ENCODE measurements at places on chromosomes 4 and X.
A peak's percentile ranks its signal among the peaks of the same experiment; 100 is the strongest.

GRCh38 chrX:110359273-110359672 is 625 bp downstream of the RTL9 start:
- no peak for DNase-seq

GRCh38 chr4:104486716-104487504 is 7.8 kb downstream of the CXXC4 start:
- no peak for DNase-seq

- no peak for DNase-seq
These were observed 78.1 kb downstream of the BMP15 start for GRCh38 chrX:50988649-50989048.

DNA sequence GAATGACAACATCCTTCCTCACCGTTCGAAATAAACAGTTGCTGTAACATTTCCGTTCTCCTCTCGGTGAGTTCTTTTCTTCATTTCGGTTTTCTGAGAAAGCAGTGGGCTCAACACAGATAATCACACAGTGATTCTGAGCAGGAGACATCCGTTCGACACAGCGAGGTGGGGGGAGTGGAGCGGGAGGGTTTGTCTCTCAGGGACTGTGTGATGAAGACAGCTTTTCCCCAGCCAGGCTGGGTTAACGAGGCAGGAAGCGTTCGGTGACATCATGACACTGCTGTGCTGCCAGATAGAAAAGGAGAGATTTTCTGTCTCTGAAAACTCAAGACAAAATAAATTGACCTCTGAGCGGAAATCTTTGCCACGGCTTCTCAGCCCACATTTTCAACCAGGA is 119.3 kb downstream of the CRLF2 start:
- DNase-seq: no peak

GRCh38 chr4:177023951-177024350 is 231.2 kb upstream of the VEGFC start:
- no peak for DNase-seq

DNA sequence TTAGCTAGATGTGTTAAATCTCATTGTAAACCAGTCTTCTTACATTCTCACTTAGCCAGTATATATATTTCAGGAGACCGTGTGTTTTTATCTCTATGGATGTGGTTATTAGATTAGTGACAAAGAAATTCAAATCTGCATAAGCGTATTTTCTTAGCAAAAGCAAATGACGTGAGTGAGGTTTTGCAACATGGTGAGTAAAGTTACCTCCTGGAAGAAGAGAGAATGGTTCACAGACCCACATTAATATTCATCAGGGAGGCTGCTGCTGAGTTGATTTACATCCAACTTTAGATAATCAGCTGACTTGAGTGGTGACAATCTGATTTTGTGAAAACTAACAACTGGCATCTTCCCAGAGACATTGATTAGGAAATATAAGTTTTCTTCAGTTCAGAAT is 589.9 kb upstream of the GALNT7 start:
- DNase-seq: no peak

DNA sequence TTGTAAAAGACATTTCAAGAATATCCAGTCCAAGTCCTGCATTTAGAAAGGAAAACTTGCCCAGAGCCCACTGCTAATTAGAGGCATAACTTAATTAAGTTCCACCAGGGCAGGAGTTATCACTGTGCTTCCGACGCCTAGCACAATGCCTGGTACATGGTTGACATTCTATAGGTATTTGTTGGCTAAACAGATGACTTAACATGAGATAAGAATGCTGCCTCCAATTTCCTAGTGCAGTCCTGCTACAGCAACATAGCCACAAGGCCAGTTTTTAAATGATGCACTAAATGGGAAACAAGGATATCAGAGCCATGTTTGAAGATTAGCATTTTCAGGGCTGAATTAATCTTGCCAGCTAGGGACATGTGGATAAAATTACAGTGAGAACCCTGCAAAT is 164.1 kb downstream of the RASL11B start:
- DNase-seq: no peak

DNA sequence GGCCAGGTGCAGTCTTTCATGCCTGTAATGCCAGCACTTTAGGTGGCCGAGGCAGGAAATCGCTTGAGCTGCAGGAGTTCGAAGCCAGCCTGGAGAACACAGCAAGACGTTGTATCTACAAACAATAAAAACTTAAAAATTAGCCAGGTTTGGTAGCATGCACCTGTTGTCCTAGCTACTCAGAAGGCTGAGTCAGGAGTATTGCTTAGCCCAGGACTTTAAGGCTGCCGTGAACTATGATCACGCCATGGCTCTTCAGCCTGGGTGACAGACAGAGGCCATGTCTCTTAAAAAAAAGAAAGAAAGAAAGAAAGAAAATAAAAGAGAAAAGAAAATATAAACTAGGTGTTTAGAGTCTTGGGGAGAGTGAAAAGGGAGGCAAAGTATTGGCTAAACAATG is 96.4 kb upstream of the PDE5A start:
- no peak for DNase-seq

- DNase-seq: peak; percentile 38
These were observed 468 bp downstream of the ZMYM3 start for GRCh38 chrX:71253253-71254091.

GRCh38 chrX:124902953-124903352 is 416.7 kb upstream of the TEX13C start:
- no peak for DNase-seq

- no peak for DNase-seq
These were observed 14.5 kb downstream of the TNIP2 start for GRCh38 chr4:2741626-2742025.

DNA sequence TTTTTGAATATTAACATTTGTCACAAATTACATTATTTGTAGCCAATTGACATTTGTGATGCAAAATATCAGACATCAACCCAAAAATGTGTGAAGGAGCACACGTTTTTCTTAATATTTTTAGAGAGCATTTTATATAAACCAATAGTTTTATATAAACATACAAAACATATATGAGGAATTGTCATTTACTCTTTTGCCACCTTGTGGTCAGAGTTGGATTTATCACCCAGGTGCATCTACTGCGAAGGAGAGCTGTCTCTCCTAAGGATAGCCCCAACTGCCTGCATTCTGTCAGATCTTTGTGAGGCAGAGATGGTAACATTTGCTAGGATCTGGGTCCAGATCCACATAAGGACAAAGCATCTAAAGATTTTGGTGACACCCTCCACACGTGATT is 2.5 kb upstream of the USP27X start:
- DNase-seq: no peak

DNA sequence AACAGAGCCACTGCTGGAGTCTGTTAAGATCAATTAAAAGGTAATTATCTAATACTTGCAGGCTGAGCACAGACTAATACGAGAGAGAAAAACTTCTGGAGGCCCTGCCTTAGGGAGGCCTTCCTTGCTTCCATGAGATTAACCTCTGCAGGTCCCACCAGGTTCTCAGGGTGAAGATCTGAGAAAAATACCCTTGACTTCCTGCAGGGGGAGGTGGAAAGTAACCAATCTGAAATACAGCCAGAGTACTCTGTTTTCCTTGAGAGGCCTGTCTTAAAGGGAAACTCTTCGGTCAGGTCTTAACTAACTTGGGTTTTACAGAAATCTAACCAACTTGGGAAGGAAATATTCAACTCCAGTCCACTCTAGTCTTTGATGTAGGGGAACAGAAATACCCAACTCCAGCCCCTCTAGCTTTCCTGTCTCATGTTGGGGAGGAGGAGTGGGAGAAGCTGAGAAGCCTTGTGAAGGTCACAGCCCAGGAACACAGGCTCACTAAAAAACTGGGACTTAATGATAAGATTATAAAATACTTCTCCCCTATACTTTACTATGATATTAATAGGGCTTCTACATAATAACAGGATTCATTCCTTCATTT is 77.1 kb downstream of the TBCK start:
- DNase-seq: peak; percentile 13

- no peak for DNase-seq
These were observed 444.9 kb downstream of the RAPGEF2 start for GRCh38 chr4:159547645-159548308.

DNA sequence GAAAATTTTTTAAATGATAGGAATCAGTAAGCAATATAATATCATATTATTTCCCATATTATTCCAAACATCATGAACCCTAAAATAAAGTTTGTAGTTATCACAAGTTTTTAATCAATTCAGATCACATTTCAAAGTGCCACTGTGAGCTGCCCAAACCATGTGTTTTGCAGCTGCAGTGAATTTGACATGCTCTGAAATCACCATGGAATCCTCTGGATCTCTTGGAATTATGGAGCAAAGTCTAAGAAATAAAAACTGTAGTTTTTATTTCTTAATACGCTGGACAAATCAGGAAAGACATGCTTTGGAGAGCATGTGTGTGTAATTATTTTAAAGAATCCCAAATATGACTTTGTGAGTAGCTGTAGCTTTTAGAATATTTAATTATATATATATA is 262.7 kb downstream of the ANKRD50 start:
- DNase-seq: no peak

- DNase-seq: no peak
These were observed 332.5 kb downstream of the GRID2 start for GRCh38 chr4:92636038-92636806.

- no peak for DNase-seq
These were observed 26.0 kb upstream of the AWAT1 start for GRCh38 chrX:70208479-70208878.

GRCh38 chr4:158411269-158411668 is 110.4 kb upstream of the RXFP1 start:
- no peak for DNase-seq

GRCh38 chr4:80079255-80079923 is 6.4 kb upstream of the ANTXR2 start:
- no peak for DNase-seq

DNA sequence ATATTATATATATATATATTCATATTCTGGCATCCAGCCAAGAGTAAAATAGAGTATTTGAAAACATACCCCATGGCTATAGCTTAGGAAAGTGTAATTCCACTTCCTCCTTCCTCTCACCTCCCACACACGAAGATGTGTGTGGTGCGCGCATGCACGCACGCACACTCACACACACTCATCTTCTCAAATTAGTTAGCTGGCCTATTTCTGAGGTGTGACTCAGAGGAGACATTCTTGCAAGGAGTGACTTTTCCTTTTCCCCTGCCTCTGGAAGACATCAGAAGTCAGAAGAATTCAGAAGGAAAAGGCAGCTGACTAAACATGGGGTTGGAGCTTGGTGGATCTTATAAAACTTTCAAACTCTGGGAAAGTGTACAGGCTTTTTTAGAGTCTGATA is 8.8 kb downstream of the ENPEP start:
- DNase-seq: no peak

- DNase-seq: no peak
These were observed 39.7 kb upstream of the DHRSX start for GRCh38 chrX:2540426-2540947.

GRCh38 chr4:78544678-78545077 is 6.9 kb upstream of the ANXA3 start:
- DNase-seq: no peak

- DNase-seq: no peak
These were observed 109.6 kb upstream of the ACSL4 start for GRCh38 chrX:109842611-109843010.

GRCh38 chrX:91435395-91435794 is 756 bp downstream of the PABPC5 start:
- no peak for DNase-seq

- no peak for DNase-seq
These were observed 355.5 kb downstream of the FBXW7 start for GRCh38 chr4:152180369-152180768.

- DNase-seq: peak; percentile 31
These were observed 222.1 kb upstream of the RPL34 start for GRCh38 chr4:108398316-108398715.

- DNase-seq: no peak
These were observed 1.1 kb upstream of the EDNRA start for GRCh38 chr4:147479786-147480185.

- no peak for DNase-seq
These were observed 522.2 kb upstream of the NR3C2 start for GRCh38 chr4:148964456-148964855.

- DNase-seq: no peak
These were observed 325.0 kb downstream of the ARHGAP10 start for GRCh38 chr4:148056879-148057278.

- DNase-seq: no peak
These were observed 18.2 kb downstream of the PRDM8 start for GRCh38 chr4:80215449-80216052.

- DNase-seq: no peak
These were observed 929 bp downstream of the MAB21L2 start for GRCh38 chr4:150582873-150583286.

- no peak for DNase-seq
These were observed 185.6 kb downstream of the RAP1GDS1 start for GRCh38 chr4:98446499-98447375.

GRCh38 chr4:115740806-115741205 is 627.4 kb upstream of the NDST4 start:
- DNase-seq: no peak

DNA sequence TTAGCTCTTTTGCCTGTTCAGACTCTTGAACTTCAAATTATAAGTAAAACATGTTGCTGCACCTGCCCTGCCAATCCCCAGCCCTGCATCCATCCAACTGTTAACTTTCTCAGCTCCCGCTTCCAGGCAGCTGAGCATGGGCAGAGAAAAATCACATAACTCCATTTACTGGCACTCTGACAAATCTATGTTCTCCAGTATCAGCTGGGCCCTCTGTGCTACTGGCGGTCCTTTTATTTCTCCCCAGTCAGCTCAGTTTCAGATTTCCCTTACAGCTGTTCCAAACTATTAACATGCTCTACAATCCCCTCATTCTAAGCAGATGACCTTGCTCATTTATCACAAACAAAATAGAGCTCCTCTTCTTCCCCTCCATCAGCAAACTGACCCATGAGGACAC is 240.4 kb upstream of the TET2 start:
- DNase-seq: no peak

- DNase-seq: no peak
These were observed 336.4 kb upstream of the AGA start for GRCh38 chr4:177778623-177779022.
